GM04504 (cell line): ENCODE measurements at places on chromosomes 7 and 10.

- no peak for DNase-seq
Measured at GRCh38 chr7:78779788-78780187, 673.7 kb downstream of the MAGI2 start.

DNA sequence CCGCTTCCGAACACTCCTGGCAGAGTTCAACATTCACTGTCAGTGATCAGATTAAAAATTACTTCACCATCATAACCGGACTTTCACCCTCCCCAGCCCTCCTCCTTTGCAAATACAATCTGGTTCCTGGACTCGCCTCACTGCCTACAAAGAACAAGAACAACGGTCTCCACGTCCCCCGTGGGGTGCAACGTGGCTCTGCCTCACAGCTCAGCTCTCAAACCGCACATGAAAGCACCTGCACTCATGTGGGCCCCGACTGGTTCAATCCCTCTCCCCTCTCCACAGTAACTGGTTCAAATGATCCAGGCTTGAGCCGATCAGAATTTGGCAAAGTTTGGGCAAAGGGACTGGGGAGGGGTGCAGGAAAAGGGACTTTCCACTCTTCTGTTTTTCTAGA is 21.0 kb downstream of the ASB13 start:
- no peak for DNase-seq

DNA sequence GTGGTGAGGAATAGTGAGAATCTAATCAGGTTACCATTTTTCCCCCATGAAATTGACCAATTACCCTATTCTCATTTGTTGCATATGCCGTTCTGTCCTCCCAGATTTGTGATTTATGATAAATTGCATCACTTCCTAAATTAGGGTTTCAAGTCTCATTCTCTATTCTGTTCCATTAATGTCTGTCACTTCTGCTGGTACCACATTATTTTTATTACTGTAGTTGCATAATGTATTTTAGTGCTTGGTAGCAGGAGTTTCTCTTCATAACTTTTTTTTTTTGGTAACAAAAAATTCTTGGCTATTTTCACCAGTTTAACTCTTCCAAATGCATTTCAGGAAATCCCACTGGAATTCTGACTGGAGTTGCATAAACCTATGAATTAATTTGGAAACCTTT is 44.0 kb upstream of the FAM133B start:
- DNase-seq = no peak

DNA sequence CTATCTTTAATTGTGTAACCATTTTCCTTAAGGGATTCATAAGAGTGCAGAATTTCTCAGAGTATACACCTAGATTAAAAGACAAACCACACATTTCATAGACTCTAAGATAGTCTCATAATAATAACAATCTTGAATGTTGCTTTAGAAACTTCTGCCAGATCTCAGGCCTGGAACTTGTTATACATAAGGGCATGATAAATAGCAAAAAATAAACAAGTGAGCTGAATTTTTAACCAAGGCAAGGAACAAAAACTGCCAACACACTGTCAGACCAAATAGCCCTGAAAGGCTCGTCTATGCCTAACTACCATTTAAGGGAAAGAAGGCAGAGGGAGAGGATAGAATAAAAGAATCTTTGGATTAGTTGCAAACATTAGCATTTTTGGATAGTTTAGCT is 65.8 kb upstream of the SEMA3C start:
- no peak for DNase-seq

GRCh38 chr10:121598263-121599249 is at the start of gene FGFR2:
FGFR2 (minus strand) TSS chr10:121598444; CDS start chr10:121593817, 4,627 bp downstream.
- DNase-seq = peak; percentile 12

DNA sequence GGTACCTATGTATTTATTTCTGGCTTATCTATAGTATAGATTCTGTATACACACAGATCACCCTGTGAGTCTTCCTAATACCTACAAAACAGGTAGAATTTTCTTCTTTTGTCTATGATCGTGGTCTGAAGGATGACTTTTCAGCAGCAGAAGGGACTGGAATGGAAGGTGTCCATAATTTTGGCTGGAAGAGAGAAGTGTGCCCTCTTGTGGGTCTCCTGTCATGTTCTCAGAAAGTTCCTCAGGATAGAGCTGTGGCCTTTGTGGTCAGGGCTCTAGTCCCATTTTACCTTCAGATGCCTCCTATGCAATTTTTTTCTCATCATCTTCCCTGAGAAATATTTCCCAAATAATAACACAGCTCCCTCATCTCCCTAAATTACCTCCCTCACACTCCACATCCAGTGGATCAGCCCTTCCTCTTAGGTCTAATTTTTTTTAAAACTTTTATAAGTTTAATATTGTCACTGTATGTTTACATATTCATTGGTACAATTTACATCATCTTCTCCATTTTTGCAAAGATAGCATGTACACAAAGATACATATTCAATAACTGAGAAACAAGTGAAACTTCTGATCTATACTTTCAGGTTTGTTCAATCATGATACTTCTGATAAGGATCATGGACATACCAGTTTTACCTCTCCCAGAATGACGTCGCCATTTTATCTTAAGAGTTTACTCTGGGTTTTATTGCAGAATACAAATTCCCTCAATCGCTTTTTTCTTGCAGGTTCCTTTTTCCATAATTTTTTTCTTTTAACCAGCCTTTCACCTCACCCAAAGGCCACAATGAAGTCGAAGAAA is 112.7 kb downstream of the REEP3 start:
- DNase-seq = no peak

DNA sequence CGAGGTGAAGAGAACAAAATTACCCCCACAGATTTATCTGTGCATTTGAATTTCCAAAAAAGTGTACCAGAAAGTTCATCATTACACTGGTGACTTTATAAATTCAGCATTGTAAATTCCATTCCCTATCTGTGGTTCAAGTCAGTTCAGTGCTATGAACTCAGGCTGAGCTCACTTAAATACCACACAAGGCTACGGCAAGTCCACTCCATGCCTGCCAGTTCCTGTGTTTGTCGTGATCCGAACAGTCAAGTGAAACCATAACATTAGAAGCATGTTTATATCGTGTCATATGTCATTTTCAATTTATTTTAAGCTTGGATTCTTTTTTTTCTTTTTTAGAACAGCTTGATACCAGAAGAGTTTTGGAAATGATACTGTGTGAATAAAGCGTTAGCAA is 14.8 kb downstream of the MBL2 start:
- DNase-seq = no peak

DNA sequence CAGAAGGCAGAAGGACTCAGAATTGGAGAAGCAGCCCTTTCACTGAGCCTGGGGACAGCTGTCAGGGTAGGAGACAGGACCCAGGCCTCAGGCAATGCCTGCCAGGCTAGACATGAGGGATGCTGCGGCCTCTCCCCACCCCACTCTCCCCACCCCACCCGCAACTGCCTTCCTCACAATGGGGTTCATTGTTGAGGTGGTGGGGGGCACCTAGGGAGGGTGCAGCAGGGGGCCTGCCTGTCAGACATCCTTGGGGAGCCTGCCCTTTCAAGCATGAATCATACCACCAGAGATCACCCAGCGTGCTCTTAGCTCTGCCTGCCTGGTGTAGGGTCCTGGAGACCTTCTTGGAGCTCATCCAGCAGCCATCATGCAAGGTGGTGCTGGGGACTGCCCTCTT is at the start of gene C10orf62:
Gene C10orf62, plus strand, starts transcription at position 243 of the 400 bp plus-strand sequence. CDS start 177 bp downstream, outside the sequence.
- no peak for DNase-seq

GRCh38 chr7:155374276-155375252 is 76.9 kb downstream of the INSIG1 start:
- DNase-seq = no peak

DNA sequence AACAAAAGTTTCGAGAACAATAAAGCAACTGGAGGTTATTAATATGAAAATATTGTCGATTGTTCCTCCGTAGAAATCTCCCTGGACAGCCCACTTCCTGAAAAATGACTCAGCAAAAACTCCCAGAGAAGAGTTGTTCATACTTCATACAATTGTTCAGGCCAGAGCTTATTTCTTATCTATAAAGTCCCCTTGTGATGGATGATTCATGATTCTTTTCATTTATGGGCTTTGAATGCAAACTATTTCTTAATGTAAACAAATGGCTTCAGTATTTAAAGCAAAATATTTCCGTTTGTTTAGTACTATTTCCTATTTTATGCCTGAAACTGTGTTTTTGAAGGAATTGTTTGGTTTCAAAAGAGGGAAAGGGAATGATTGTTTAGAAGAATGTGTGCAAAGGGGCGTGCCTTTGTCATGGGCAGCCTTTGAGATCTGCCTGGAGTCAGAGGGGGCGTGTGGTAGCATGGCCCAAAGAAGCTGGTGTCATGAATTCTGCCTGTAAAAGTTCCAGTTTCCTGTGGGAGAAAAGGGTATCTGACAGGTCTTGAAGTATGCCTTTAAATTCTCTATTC is 26.2 kb upstream of the EXOC6 start:
- DNase-seq = no peak

DNA sequence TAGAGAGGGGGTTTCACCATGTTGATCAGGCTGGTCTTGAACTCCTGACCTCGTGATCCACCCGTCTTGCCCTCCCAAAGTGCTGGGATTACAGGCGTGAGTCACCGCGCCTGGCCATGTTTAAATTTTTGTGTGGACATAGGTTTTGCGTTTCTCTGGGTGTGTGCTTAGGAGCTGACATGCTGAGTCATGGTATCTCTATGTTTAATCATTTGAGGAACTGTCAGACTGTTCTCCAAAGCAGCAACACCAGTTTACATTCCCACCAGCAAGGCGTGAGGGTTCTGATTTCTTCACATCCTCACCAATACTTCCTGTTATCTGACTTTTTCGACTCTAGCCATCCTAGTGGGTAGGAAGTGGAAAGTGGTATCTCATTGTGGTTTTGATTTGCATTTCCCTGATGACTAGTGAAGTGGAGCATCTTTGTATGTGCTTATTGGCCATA is 153.7 kb downstream of the DNAJB6 start:
- DNase-seq = no peak

GRCh38 chr10:122864901-122865300 is 14.5 kb downstream of the FAM24B start:
- DNase-seq = no peak

GRCh38 chr7:4747746-4748145 is 27.7 kb upstream of the AP5Z1 start:
- DNase-seq = no peak

GRCh38 chr10:71243756-71244395 is 31.5 kb downstream of the UNC5B start:
- no peak for DNase-seq

DNA sequence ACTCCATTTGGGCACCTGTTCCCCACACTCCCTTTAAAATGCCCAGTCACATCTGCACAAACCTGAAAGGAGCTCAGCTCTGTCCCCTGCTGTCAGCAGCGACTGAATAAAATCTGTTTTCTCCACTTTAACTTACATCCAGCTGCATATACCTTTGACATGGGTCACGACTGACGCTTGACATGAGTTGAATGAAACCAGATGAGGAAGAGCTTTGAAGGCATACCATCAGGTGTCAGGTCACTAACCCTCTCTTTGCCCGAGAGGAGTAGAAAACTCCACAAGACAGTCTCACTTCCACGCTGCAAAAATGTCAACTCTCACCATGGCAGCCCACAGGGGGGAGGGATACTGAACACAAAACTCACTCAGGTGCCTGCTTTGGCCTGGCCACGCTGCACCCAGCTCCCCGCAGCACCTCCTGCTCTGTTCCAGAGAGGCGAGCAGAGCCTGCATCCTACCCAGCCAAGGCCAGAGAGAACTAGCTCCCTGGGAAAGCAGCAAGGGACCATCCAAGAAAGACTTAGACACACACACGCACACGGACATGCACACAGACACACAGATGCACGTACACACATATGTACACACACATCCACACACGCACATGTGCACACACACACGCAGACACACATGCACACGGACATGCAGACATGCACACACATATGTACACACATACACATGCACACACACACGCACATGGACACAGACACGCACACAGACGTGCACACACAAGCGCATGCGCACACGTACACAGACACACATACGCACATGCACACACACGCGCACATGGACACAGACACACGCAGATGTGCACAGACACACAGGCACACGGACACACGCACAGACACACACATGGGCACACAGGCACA is 191.0 kb downstream of the MAD1L1 start:
- no peak for DNase-seq

GRCh38 chr7:145005601-145006000 is 169.7 kb upstream of the TPK1 start:
- no peak for DNase-seq

DNA sequence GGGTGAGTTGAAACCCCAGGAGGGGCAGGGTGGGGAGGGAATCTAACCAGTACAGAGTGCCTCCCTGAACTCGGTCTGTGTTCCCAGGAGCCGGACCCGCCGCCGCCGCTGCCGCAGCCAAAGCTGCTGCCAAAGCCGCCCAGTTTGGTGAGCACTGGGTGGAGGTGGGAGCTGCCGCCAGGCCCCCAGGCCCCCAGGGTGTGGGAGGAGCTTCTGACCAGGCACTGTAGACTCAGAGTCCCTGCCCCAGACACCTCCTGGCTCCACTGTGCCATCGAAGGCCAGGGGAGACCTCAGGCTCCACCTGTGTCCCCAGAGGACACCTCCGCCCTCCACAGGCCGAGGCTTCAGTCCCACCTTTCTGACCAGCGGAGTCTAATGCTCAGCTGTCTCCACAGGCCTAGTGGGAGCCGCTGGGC is 20.4 kb upstream of the LIMK1 start:
- DNase-seq = no peak

- no peak for DNase-seq
Measured at GRCh38 chr7:22667562-22668239, 59.3 kb upstream of the IL6 start.

DNA sequence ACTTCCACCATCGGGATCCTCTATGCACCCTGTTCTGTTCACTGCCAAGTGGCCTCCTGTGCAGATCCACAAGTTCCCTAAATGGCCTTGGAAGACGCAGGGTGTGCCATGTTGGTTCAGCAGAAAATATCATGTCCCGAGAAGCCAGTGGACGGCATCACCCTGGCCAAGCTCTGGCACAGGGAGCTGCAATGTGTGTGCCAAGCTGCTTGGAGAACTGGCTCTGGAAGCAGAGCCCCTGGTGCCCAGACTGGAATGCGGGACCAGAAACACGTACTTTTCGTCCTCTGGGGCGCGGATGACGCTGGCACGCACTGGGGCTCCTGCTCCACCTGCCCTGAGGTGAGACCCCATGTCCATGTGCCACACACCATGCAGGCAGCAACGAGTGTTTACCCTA is 124.7 kb upstream of the CARD11 start:
- no peak for DNase-seq

DNA sequence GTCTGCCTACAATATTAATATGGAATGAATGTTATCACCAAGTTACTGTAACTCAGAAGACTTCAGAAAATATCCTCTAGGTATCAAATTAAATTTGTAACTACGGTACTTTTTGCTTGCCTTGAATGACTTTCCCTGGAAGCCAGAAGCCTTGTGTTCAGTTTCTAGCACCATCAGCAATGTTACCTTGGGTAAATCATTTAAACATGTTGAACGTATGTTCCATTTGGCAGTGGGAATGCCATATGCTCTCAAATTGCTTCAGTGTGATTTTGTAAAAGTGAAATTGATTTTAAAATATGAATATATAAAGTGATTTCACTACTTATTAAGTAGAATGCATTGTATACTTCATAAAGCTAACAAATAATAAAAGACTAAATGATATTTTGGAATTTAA is 11.2 kb downstream of the RPA3 start:
- no peak for DNase-seq
